Stimulated activated CD4-positive, alpha-beta T cell treated with anti-CD3 and anti-CD28 coated beads, Interleukin-1b, Interleukin-23, amount 100 ng/mL, for 1 hour (primary cell): ENCODE measurements at places on chromosomes 6 and 20.

DNA sequence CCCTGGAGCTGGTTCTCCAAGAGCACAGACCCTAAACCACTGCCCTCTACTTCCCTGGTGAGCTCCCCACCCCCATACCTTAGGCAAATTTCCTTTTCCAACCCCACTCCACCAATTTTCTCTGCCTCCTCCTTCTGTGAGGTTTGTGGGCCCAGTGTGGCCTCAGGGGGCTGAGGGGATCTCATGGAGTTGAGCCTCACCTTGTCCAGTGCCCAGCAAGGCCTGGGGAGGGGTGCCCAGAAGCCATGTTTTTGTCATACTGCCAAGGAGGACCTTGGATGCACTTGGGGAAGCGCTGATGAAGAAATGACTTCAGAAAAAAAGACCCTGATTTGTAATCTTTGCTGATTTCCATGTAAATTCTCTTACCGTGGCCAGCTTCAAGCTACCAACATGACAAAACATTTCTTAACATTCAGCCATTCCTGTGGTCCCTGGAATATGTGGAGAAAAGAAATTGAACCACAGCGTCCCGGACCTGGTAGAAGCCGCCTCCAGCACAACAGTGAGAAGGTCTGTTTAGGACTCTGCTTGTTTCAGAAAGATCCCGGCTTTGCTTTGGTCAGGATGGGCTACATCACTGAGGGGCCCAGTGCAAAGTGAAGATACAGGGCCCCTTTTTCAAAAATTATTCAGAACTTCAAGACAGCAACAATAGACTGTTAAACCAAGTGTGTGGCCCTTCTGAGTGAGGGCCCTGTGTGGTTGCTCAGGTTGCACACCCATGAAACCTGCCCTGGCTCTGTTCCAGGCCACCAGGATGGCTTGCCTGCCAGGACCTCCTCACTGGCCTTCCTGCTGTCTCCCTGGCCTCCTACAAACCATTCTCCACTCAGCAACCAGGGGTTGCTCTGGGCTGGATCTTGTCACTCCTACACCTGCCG, 52.5 kb downstream of the CHMP4B start:
- DNase-seq = no peak

GRCh38 chr20:36550790-36551299, 9.5 kb downstream of the MYL9 start:
- no peak for DNase-seq

DNA sequence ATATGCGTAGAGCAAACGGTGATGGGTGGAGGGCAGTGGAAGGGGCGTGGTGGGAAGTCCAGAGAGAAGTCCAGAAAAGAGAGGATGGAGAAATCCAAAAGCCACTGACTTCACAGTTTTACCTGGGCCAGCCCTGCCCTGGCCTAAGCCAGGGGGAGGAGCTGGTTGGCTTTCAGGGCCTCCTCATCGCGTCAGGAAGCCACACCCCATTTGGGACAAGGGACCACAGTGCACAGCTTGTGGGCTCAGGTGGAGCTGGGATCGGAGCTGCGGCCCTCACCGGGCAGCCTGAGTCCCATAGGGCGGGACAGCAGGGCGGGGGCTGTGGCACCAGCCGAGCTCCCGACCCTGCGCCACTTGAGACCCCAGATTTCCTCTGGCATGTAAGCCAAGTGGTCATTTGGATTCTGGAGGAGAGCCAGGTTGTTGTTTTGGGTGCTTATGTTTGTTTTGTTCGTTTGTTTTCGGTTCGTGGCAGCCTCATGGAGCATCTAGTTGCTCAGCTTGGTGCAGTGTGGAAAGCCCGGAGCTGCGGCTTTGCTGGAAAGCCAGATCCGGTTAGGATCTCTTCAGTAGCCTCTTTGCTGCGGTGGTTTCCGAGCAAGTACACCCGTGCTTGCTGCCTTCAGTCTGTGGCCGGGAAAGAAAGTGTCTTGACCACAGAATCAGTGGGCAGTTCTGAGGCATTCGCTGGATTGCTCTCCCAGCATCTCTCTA, 42.2 kb downstream of the RIOK1 start:
- no peak for DNase-seq

DNA sequence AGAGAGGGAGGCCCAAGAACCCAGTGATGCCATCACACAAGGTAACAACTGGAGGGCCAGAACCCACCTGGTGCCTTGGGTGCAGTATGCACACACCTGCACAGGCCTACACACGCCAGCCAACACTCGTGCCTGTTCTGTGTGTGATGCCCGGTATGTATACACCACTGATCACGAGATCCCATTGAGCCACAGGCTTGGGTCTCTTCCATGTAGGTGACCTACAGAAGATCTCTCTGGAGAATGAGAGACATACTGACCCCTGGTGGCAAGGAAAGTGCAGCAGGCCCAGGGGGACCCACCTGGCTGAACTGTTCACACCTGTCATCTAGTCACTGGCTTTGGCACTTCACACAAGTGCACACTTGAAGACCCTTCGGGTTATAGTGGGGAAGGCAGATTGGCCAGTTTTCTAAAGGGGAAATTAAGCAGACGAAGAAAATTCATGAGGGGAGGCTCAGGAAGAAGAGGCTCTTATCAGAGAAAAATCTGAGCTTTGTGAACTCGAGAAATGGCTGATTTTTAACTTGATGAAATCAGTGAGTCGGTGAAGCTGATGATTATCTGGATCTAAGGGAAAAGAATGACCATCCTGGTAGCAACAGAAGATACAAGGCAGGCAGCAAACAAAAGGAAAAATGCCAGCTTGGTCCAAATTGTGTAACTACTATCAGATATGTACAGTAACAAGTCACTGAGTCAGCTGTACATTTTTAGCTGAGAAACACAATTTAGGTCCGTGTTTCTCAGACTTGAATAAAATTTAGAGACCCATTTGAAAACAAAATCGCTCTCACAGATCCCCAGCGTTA, 69.1 kb upstream of the PBOV1 start:
- peak; percentile 17 for DNase-seq

DNA sequence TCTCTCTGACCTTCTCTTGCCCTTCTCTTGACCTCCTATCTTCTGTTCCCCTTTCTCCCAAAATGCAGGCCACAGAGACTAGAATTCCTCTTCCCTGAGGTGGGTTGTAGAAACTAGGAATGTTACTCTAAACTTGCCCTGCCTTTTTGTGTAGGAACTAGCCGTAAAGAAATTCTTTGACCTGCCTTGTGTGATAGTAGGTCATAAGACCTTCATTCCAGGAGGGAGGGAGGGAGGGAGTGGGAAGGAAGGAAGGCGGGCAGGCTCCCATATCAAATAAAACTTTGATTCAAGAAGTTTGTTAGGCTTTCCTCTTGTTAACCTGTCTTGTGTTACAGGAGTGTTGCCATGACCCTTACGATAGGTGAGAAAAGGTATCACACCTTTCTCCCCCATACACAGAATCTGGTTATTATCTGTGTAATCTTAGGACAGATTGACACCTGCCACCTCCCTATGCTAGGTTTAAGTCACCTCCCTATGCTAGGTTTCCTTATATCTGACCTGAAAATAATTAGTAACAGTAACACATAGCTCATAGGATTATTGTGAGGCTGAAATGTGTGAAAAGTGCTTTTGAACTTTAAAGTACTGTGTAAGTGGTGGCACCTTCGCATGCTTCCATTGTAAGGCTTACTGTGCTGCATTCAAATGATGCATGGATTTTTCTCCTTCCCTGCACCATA, 32.6 kb upstream of the FUCA2 start:
- DNase-seq = no peak

DNA sequence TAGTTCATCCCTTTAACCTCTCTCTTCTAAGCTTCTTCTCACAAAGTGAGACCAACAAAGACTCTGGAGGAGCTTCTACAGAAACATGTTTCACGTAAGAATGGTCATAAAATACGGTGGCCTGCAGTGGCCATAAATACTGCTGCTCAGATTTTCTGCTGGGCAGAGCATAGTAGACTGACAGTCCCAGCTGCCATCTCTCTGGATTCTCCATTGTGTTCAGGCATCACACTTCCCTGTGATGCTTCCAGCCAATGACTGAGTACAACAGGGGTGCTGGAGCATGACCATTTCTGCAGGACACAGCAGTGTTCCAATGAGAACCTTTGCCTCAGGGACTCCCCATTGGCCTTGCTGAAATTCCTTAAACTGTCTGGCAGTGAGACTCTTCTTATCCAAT, 392.6 kb downstream of the MMUT start:
- DNase-seq = no peak

DNA sequence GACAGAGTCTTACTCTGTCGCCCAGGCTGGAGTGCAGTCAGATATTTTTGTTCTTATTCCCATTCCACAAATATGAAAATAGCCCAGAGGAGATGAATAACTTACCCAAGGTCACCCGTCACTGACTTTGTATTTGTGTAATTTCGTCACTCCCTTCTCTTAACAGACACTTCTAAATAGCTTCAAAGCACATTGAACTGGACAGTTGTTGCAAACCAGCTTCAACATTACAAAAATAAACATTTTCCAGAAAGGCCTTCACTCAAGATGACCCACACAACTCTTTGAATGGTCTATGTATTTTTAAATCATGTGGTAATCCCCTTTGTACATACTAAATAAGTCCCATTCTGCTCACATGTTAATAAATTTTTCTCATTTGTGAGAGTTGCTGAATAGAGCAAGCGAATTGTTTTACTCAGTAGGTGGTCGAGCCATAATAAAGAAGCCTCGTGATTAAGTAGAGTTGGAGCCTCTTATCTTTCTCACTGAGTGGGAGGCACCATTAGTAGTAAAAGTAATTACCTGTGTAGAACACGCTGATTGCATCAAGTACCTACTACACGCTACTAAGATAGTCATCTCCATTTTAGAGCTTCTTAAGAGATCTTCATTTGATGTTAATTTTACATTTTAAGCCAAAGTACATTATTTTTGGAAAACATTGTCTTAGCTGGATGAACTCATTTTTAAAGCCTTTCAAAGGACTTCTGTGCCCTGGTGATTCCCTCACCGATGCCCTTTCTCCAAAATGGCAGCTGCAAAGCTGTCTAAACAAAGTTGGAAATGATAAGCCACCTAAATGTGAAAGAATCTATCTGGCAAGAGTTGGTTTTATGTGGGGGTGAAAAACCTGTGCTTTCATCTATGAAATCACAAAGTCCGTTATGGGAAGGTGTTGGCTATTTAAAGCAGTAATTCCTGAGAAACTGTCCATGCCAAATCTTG, 110.0 kb downstream of the TSHZ2 start:
- no peak for DNase-seq

DNA sequence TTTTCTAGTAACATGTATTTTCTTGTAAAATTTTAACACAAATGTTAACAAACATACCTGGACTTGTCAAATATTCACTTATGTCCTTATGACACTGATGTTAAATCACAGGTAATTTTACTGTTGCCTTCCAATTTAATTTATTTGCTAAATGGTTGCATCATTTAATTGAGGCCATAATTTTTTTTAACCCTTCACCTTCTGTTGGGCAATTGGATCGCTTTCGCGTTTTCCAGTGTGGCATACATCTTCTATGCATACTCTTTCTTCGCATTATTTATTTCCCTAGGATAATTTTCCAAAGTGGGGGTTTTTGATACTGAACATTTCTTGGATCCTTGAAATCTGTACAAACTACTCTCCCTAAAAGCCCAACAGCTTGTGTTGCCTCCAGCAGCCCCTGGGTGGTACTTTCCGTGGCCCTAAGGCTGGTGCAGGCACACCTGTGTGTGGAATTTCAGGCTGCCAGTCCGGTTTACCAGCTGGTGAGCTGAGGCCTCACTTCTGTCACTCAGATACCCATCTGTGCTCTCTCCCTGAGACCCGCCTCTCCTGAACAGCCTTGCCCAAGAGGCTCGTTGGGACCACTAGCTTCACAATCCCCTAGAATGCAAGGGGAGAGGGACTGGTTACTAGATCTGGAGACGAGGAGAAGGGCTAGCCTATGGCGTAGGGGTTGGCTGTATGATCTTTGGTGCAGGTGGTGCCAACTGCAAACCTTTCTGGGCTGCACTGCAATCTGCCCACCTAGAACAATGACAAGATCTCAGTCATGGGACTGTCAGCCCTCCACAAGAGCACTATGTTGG, 11.2 kb upstream of the C20orf144 start:
- no peak for DNase-seq

- no peak for DNase-seq
Measured at GRCh38 chr6:167576828-167577503, 249.7 kb upstream of the AFDN start.

- no peak for DNase-seq
Measured at GRCh38 chr6:160298121-160298520, 39.5 kb upstream of the SLC22A2 start.

GRCh38 chr6:50305660-50306059, 255.9 kb upstream of the DEFB112 start:
- no peak for DNase-seq

DNA sequence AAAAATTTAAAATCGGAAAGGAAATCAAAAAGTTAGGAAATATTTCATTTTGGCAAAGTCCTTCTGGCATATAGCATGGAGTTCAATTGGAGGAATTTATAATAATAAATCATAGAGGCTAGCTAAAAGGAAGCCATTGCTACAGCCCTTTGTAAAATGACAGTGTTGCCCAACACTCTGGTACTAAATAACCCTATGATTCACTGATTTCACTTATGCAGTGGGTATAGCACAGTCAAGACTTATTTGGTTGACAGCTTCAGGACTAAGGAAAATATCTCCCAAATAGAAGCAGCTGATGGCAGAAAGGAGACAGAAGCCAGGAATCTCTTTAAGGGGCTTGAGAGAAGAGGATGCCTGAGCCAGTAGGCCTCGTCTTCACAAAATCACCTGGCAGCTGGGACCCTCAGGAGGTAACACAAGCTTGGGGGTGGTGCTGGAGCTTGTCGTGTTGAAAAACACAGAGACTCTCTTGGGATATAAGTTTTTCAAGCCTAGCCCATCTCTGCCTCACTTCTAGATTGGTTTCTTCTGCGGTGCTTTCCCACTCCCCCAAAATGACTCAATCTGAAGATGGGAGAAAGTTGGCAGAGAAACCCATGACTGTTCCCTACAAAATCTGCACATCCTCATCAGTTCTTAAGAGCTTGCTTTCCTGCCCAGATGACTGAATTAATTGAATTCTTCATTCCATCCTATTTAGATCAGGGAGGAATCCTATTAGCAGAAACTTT, 38.4 kb upstream of the EYA4 start:
- DNase-seq = no peak

- no peak for DNase-seq
Measured at GRCh38 chr6:4522453-4522852, 253.8 kb upstream of the CDYL start.

GRCh38 chr6:151111670-151112069, 128.1 kb upstream of the AKAP12 start:
- no peak for DNase-seq

DNA sequence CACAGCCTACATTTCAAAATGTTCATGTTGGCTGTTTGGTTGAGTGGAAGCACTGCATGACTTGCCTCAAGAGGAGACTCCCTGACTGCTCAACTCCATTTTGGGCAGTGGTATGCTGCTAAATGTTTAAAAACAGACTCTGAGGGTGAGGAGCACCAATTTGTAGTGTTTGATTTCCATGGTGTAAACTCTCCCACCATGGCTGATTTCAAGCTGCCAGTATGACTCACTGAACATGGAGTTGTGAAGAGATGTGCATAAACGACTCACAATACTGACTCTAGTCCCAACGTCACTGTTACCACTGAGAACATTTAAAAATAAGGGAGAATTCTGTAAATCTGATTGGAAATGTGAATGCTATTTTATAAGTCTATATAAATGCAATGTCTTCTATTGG, 70.4 kb downstream of the BACH2 start:
- DNase-seq = no peak

- DNase-seq = no peak
Measured at GRCh38 chr6:167424060-167424673, 99.3 kb downstream of the TTLL2 start.
